ENCODE measurements at places on chromosomes 7 and 10.

DNA sequence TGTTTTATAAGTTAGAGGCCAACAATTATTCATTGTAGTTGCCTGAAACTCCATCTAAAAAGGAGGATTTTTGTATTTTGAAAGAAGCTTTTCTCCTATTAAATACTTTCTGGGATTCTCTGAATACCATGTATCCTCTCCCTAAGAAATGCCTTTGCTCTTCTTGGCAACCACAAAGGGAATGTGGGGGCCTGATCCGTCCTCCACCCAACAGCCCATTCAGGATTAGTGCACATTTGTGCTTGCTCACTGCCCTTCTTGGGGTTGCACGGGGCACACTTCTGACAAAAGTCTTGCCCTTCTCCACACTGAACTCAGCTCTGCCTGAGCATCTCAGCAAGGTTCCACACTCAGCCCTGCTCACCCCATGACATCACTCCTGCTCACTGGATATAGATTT, 194.2 kb downstream of the SLC25A13 start:
- no peak overlapping the region for H3K4me3 ChIP-seq
- no peaks in the 10 kb centered on the region for H3K27me3 ChIP-seq
- H3K27ac ChIP-seq = no peak overlapping the region
- no peaks in the 10 kb centered on the region for H3K4me1 ChIP-seq
- peaks cover 50% of the 10 kb centered on the region for H3K36me3 ChIP-seq

DNA sequence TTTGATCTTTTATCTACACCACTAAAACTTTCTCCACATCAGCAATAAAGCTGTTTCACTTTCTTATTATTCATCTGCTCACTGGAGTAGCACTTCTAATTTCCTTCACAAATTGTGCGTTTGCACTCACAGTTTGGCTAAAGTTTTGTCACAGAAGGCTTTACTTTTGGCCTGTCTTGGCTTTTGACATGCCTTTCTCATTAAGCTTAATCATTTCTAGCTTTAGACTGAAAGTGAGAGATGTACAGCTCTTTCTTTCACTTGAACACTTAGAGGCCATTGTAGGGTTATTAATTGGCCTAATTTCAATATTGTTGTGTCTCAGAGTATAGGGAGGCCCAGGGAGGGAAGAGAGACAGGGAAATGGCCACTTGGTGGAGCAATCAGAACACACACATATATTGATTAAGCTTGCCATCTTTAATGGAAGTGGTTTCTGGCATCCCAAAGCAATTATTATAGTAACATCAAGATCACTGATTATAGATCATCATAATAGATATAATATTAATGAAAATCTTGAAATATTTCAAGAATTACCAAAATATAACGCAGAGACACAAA, 512.5 kb downstream of the ETV1 start:
- no peaks in the 10 kb centered on the region for H3K4me1 ChIP-seq
- no peaks in the 10 kb centered on the region for H3K27me3 ChIP-seq
- no peaks in the 10 kb centered on the region for H3K36me3 ChIP-seq
- H3K4me3 ChIP-seq = no peak overlapping the region
- DNase-seq = no peak

- no peaks in the 10 kb centered on the region for H3K27me3 ChIP-seq
- no peak overlapping the region for H3K4me3 ChIP-seq
- H3K36me3 ChIP-seq = no peaks in the 10 kb centered on the region
- no peak overlapping the region for H3K27ac ChIP-seq
Observed at GRCh38 chr7:147771344-147771743, 819.2 kb upstream of the C7orf33 start.

DNA sequence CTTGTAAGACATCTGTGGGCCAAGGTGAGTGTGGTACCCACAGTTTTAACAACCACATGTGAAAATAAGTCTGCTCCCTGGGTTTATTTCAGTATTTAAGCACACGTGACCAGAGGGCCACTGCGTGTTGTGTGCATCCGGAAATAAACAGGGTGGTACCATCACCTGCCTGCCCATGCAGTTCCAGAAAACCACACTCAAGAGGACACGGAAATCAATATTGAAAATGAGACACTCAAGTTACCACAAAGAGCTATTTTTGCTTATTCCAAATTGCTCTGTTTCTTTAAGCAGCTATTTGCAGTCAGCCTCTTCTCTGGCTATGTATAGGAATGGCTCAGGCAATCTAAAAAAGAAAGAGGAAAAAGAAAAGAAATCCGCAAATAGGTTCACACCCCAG, 71.8 kb upstream of the LOXL4 start:
- H3K4me1 ChIP-seq = 0 out of 2 replicates have a peak, but pooled peaks cover 5% of the 10 kb centered on the region
- no peak for DNase-seq
- no peaks in the 10 kb centered on the region for H3K36me3 ChIP-seq
- H3K27me3 ChIP-seq = no peaks in the 10 kb centered on the region
- no peak overlapping the region for H3K27ac ChIP-seq
- H3K4me3 ChIP-seq = no peak overlapping the region

DNA sequence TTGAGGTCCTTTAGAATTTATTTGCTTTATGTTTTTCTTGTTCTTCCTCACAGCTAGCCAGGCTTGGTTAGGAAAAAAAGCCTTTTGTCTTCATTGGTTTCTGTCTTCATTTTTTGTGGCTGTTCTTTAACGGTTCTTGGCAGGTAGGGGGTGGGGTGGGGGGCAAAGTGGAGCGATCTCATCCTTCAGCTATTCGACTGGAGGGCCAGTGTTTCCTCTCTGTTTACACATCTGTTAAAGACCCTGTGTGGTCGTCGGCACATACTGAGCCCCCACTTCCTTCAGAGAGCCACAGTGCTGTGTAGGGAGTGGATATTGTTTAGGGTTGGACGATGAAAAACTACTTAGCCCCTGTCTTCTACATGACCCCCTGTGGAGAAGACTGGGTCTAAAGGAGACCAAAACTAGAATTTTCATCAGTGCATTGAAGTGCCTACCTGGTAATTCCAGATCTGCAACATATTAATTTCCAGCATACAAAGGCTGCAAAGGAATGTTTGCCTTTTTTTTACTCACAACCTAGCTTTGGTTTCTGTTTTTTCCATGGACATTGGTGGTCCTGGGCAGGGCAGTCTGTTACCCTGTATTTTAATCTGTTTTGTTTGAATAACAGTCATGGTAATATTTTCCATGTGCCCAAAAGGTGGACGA, 29.0 kb downstream of the PRPF18 start:
- peak overlapping the region; percentile 89 for H3K27ac ChIP-seq
- no peaks in the 10 kb centered on the region for H3K27me3 ChIP-seq
- DNase-seq = no peak
- H3K36me3 ChIP-seq = peaks cover 64% of the 10 kb centered on the region

- H3K4me1 ChIP-seq = no peaks in the 10 kb centered on the region
- peak overlapping the region; percentile 64 for H3K4me3 ChIP-seq
- no peak for DNase-seq
- no peak overlapping the region for H3K27ac ChIP-seq
- no peaks in the 10 kb centered on the region for H3K36me3 ChIP-seq
Observed at GRCh38 chr7:35035511-35035961, 1.7 kb downstream of the DPY19L1 start.

GRCh38 chr10:4708123-4708759, 117.8 kb upstream of the AKR1E2 start:
- H3K4me1 ChIP-seq = peaks cover 5% of the 10 kb centered on the region
- H3K4me3 ChIP-seq = no peak overlapping the region
- H3K36me3 ChIP-seq = no peaks in the 10 kb centered on the region
- H3K27ac ChIP-seq = no peak overlapping the region
- no peak for DNase-seq
- H3K27me3 ChIP-seq = no peaks in the 10 kb centered on the region

- no peak overlapping the region for H3K27ac ChIP-seq
- H3K4me1 ChIP-seq = peaks cover 8% of the 10 kb centered on the region
- DNase-seq = no peak
- H3K36me3 ChIP-seq = no peaks in the 10 kb centered on the region
- no peak overlapping the region for H3K4me3 ChIP-seq
Observed at GRCh38 chr7:117066668-117067067, 113.4 kb downstream of the ST7 start.

GRCh38 chr7:96416599-96416998, 94.7 kb upstream of the SLC25A13 start:
- no peak overlapping the region for H3K4me3 ChIP-seq
- no peaks in the 10 kb centered on the region for H3K36me3 ChIP-seq
- H3K27me3 ChIP-seq = no peaks in the 10 kb centered on the region

- DNase-seq = no peak
Observed at GRCh38 chr10:2881720-2882620, 185.4 kb upstream of the PFKP start.

- peaks cover 7% of the 10 kb centered on the region for H3K27me3 ChIP-seq
- no peak overlapping the region for H3K4me3 ChIP-seq
- no peak for DNase-seq
- H3K4me1 ChIP-seq = no peaks in the 10 kb centered on the region
- no peaks in the 10 kb centered on the region for H3K36me3 ChIP-seq
- H3K27ac ChIP-seq = no peak overlapping the region
Observed at GRCh38 chr7:26233902-26234511, 32.5 kb downstream of the CBX3 start.

- H3K4me3 ChIP-seq = no peak overlapping the region
- H3K4me1 ChIP-seq = peaks cover 27% of the 10 kb centered on the region
- H3K27me3 ChIP-seq = no peaks in the 10 kb centered on the region
- no peak overlapping the region for H3K27ac ChIP-seq
Observed at GRCh38 chr7:1101563-1102431, 13.9 kb downstream of the GPER1 start.

DNA sequence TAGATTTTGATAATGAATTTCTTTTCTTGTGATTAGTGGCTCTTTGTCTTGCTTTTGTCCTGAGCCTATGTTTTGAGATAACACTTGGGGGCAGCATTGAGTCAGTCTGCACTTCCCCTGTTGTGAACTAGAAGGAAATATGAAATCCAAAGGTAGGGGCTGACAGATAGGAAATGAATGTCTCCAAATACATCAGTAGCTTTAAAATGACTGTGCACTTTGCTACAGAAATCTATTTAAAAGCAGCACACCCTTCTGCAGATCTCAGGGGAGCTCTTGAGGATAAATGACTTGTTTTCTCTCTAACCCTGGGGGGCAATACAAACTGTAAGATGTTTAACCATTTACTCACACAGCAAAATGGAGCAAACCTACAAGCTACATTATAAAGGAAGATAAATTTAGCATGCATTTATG, 176.0 kb upstream of the MYO3A start:
- H3K27ac ChIP-seq = no peak overlapping the region
- no peak overlapping the region for H3K4me3 ChIP-seq
- no peaks in the 10 kb centered on the region for H3K4me1 ChIP-seq
- DNase-seq = peak; percentile 61

DNA sequence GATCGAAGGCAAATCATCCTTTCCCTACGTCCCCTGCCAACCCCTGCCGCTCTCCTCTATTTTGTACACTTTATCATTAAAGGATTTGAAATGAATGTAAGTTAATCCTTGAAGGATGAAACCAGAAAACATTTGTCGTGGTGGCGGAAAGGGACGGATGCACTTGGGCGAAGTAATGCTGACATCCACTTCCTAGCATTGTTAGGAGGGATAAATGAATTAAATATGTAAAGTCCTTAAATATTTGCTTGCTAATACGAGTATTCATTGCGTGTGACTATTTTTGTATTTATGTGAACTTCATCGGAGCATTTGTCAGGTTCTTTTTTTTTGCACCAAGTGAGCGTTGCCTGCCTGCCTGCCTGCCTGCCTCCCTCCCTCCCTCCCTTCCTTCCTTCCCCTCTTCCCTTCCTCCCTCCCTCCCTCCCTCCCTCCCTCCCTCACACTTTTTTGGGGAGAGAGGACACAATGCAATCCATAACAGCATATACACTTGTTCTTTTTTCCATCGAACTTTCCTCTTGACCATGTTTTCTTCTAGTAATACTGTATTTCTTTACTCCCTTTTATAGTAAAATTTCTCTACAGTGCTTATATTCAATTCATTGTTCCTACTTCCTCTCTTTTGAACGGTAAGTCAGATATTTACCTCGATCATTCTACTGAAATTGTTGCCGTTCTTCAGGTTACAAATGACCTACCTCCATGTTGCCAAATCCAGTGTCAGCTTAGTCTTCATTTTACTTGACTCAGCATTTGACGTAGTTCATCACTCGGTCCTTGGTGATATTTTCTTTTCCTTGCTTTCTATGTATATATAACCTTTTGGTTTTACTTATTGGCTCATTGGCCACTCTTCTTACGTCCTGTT, 831 bp downstream of the CCDC7 start:
- H3K4me1 ChIP-seq = no peaks in the 10 kb centered on the region
- H3K4me3 ChIP-seq = peak overlapping the region; percentile 85
- peak overlapping the region; percentile 94 for H3K27ac ChIP-seq
- no peaks in the 10 kb centered on the region for H3K27me3 ChIP-seq

DNA sequence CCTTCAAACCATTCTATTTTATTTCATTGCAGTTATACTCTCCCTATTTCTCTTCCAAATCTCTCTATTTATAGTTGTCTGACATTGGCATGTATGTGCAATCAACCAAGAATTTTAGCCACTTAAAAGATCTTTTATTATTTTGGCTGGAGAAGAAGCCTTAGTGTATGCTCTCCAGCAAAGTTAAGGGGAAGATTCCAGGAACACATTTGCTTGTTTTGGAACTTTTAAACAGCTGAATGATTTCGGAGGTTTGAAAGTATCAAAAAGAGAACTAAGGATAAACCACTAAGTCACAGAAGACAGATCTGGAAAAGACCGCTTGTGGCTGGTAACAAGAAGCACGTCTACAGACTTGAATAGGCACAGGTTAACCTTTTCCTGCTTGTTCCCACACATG, 182.2 kb upstream of the FZD1 start:
- no peak overlapping the region for H3K4me3 ChIP-seq
- peaks cover 23% of the 10 kb centered on the region for H3K4me1 ChIP-seq
- H3K27ac ChIP-seq = peak overlapping the region; percentile 56
- H3K27me3 ChIP-seq = no peaks in the 10 kb centered on the region

DNA sequence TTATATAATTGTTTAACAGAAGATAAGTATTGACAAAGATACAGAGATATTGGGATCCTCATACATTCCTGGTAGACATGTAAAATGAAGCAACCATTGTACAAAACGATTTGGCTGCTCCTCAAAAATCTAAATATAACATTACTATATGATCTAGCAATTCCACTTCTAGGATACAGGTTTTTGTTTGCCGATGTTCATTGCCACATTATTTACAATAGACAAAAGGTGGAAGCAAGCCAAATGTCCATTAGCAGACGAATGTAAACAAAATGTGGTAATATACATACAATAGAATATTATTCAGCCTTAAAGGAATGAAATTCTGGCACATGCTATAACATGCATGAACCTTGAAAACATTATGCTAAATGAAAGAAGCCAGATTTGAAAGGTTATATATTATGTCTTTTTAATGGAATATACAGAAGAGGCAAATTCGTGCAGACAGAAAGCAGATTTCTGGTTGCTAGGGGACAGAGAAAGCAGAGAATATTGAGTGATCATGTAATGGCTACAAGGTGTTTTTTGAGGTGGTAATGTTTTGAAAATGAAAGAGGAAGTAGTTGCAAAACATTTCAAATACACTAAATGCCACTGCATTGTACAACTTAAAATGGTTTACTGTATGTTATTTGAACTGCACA, 44.9 kb downstream of the POLR1F start:
- H3K36me3 ChIP-seq = no peaks in the 10 kb centered on the region
- H3K4me1 ChIP-seq = no peaks in the 10 kb centered on the region
- H3K27me3 ChIP-seq = no peaks in the 10 kb centered on the region

All from SK-N-SH (cell line).